Anterior cingulate cortex (tissue), 58 donors: ENCODE measurements at places on chromosomes 3 and 15.

GRCh38 chr15:76390571-76390970, 54.0 kb downstream of the ISL2 start:
- DNase-seq = no peak

GRCh38 chr15:82108489-82109078, 62.8 kb upstream of the MEX3B start:
- no peak for DNase-seq

- peak; percentile 71 for DNase-seq
These were observed 207.1 kb downstream of the TBC1D2B start for GRCh38 chr15:77870195-77871065.

GRCh38 chr3:150773616-150774192, 10.7 kb upstream of the SIAH2 start:
- no peak for DNase-seq

- DNase-seq = no peak
These were observed 2.5 kb upstream of the ACAN start for GRCh38 chr15:88800738-88801137.

DNA sequence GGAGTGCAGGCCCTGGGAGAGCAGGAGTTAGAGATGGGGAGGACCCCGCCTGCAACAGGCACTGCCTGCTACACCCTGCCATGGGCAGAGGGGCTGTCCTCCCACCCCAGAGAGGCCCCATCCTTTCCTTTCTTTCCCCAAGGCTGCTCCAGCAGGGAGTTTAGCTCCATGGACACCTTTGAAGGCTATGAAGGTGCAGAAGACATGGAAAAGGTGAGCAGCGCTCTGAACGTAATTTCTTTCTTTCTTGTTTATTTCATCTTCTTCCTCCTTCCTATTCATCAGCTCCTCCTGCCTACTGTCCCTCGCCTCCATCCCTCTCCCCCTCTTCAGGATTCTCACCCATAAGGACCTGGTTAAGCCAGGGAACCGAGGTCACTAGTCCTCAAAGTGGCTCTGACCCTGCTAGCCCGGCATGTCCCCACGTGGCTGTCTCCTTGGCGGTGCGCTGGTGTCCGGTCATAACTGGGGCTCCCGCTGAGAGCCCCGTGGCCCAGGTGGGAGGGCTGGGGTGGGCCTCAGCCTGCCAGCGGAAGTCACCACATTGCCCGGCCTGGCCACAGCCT, 16.0 kb upstream of the ADIPOQ start:
- DNase-seq = no peak

- no peak for DNase-seq
These were observed 7.4 kb upstream of the CHRNA3 start for GRCh38 chr15:78628227-78628626.

GRCh38 chr3:130894130-130894985, 474 bp downstream of the ATP2C1 start:
- peak; percentile 40 for DNase-seq

DNA sequence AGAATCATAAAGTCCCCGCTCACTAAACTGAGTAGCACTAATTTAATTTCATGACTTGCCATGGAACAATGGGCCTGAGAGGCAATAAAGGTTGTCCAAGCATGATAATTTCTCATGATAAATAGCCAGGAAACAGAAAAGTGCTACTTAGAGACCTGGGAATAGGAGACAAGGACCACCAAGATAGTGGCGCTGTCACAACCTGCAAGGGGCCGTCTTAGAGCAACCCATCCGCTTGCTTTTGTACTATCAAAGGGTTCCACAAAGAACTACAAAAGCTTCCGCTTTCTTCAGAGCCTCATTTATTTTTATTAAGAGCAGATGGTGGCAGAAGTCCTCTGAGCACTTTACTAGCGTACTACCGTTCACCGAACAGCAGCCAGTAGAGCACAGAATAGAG, 421.7 kb upstream of the GRM7 start:
- no peak for DNase-seq

DNA sequence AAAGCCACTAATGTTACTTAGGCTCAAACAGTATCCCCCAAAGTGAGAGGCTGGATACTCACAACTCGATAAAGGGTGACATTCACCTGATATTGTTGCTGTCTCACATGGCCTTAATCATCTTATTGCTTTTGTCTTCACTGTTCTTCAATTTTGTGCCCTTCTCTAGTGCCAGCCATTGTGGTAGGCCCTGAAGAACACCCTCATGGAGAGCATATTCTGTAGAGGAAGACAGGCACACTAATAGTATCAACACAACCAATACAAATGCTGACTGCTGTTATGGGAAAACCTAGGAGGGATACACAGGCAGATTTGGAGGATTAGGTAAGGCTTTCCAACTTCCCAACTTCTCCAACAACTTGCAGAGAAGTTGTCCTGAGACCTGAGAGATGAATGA, 4.1 kb upstream of the BLM start:
- DNase-seq = no peak

DNA sequence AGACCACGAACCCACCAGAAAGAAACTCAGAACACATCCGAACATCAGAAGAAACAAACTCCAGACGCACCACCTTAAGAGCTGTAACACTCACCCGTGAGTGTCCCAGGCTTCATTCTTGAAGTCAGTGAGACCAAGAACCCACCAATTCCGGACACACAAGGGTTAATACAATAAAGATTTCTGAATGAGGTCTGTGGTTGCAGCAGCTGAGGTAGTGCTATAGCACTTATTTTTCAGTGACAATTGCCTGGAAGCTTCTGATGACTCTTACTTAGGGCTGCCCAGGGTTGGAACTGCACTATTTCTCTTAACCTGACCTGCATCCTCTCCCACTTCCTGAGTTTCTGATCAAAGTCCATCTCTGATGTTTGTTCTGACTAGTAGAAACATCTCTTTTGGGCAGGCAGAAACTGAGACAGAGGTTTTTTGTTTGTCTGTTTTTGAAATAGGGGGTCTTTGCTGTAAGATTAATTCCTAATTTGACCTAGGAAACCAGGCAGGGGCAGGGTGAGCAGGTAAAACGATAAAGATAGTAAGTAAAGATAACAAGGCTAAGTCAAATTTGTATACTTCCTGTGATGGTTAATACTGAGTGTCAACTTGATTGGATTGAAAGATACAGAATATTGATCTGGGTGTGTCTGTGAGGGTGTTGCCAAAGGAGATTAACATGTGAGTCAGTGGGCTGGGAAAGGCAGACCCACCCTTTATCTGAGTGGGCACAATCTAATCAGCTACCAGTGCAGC, 169.1 kb downstream of the GAP43 start:
- no peak for DNase-seq

DNA sequence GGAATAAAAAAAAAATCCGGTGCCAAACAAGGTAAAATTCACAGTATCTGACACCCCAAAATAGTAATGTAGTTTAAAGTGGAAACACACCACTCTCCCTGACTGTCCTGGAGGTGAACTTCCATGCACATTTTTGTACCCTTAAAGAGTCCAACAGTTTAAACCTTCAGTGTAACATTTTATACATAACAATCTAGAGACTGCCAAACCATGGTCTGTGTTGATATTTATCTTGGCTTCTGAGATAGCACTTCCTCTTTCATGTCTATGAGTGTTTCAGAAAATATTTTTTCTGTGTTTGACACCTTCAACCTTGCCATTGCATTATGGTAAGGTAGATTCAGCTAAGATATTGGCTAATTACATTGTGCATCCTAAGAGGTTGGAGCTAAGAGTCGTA, 13.9 kb downstream of the TMEM45A start:
- DNase-seq = no peak

GRCh38 chr3:33403756-33404155, 36.4 kb downstream of the UBP1 start:
- no peak for DNase-seq

DNA sequence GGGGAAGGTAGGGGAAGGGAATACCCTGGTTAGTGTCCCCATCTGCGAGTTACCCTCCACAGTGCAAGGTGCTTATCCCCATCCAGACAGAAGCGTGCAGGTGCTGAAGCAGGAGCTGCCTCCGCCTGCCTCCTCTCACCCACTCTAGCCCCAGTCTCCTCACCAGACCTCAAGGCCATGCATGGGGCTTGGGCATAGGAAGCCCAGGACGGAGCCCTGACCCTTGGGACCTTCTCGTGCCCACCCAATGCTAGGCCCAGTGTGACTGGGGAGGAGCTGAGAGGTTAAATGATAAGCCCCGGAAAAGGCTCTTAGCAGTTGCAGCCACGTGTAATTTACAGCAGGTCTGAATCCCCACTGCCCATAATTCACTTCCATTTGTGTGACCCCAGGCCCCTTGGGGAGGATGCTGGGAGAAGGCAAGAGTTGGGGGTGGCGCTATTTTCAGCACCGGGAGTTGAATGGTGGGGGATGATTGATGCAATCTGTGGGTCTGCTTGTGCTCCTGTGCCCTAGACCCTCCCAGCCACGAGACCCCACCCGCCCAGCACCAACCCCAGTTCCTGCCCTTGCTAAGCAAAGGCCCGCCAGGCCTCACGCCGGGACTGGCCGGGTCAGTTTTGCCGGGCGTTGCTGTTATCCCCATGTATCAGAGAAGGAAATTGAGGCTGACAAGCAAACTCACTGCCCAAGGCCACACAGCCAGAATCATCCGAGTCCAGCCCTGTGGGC, 14.5 kb upstream of the PLXND1 start:
- no peak for DNase-seq

- no peak for DNase-seq
These were observed 190.9 kb downstream of the SLC9A9 start for GRCh38 chr3:143657391-143657790.

DNA sequence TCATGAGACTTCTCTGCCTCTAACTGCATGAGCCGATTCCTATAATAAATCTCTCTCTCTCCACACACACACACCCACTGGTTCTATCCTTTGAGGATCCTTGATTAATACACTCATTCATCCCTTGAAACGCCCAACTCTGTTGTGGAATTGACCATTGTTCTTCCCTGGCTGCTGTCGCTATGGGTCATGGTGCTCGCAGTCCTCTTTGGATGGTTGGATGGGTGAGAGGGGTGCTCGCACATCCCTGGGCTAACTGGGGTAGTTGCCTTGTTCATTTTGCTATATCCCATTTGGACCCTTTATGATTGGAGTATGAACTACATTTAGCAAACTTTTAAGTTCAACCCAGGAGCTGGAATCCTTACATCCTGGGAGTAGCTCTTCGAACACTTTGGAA, 33.9 kb upstream of the MYZAP start:
- no peak for DNase-seq
